ENCODE measurements at places on chromosomes 1 and 21. TPM values are rescaled to one million over a fixed set of nuclear protein-coding genes. Genes with fewer than 3 reads are reported as not detected.

DDR2 gene
- polyA plus RNA-seq, result 127 TPM

DNA sequence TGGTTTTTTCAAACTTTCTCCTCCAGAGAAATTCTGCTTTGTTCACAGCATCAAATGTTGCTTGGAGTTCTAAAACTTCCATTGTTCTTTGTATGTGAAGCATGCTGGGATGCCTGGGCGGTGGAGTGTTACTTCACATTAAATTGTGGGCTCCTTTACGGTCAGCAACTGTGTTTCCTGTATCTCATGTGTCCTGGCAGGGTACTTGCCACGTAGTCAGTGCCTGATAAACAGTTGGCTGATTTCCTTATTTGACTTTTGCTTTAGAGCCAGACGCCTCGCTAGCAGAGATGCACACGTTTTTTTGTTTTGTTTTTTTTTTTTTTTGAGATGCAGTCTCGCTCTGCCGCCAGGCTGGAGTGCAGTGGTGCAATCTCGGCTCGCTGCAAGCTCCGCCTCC, 96.7 kb downstream of the UCK2 start:
- H3K27ac ChIP-seq, result no peak overlapping the region
- DNase-seq, result no peak
- H3K27me3 ChIP-seq, result no peaks in the 10 kb centered on the region
- H3K4me1 ChIP-seq, result no peaks in the 10 kb centered on the region
- H3K36me3 ChIP-seq, result no peaks in the 10 kb centered on the region
- no peak overlapping the region for H3K4me3 ChIP-seq

KIAA0319L gene
- 26.5 TPM for polyA plus RNA-seq

GRCh38 chr1:204114606-204115005, 37.2 kb downstream of the ETNK2 start:
- H3K4me3 ChIP-seq, result no peak overlapping the region
- DNase-seq, result no peak
- H3K27me3 ChIP-seq, result no peaks in the 10 kb centered on the region
- H3K27ac ChIP-seq, result no peak overlapping the region
- no peaks in the 10 kb centered on the region for H3K36me3 ChIP-seq

KIF21B gene
- 1.7 TPM for polyA plus RNA-seq

- no peak overlapping the region for H3K27ac ChIP-seq
- H3K27me3 ChIP-seq, result peaks cover 7% of the 10 kb centered on the region
- no peak overlapping the region for H3K4me3 ChIP-seq
- DNase-seq, result no peak
Measured at GRCh38 chr1:17104782-17105181, 14.5 kb downstream of the PADI2 start.

APOBEC4 gene
- polyA plus RNA-seq, result not detected

- H3K27me3 ChIP-seq, result no peaks in the 10 kb centered on the region
- H3K27ac ChIP-seq, result no peak overlapping the region
Measured at GRCh38 chr1:203968761-203969160, 104.2 kb upstream of the SOX13 start.

- no peaks in the 10 kb centered on the region for H3K36me3 ChIP-seq
- H3K4me1 ChIP-seq, result peaks cover 24% of the 10 kb centered on the region
- no peak for DNase-seq
- H3K4me3 ChIP-seq, result no peak overlapping the region
- H3K27ac ChIP-seq, result no peak overlapping the region
Measured at GRCh38 chr1:23331713-23332112, 12.4 kb downstream of the HNRNPR start.

DNA sequence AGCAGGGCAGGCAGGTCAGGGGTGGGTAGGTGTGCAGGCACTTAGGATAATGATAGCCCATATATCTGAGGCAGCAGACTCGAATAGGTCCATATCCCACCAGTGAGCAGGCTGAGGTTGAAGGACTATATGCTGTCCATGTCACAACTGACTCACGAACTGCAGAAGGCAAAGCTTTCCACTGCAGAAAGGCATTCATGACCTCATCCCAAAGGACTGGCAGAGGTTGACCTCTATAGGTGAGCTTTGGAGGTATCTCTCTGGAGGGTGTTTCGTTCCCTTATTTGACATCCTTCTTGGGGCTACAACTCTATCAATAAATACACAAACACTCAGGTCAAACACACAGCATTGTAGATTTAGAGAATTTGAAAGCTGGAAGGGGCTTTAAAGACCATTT, 42.8 kb upstream of the MARK1 start:
- H3K4me3 ChIP-seq, result no peak overlapping the region
- H3K36me3 ChIP-seq, result no peaks in the 10 kb centered on the region
- H3K27me3 ChIP-seq, result peaks cover 3% of the 10 kb centered on the region
- no peak for DNase-seq

DNA sequence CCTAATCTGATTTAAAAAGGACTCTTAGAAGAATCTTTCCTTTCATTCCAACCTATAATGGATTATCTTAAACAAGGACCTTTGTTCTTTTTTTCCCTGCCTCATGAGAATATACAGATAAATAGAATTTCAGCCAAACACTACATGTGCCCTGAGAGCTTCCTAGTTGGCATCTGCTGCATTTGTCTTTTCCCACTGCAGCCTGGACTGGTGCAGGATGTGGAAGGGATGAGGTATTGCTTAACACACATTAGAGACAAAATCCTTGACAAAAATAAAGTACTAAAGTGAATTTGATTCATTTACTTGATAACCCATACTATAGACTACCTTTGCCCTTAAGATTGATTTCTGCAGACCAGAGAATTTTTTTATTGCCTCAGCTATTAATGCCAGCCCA, 59.5 kb downstream of the PALMD start:
- no peaks in the 10 kb centered on the region for H3K27me3 ChIP-seq
- H3K36me3 ChIP-seq, result no peaks in the 10 kb centered on the region
- no peak for DNase-seq
- H3K4me1 ChIP-seq, result peaks cover 22% of the 10 kb centered on the region

DNA sequence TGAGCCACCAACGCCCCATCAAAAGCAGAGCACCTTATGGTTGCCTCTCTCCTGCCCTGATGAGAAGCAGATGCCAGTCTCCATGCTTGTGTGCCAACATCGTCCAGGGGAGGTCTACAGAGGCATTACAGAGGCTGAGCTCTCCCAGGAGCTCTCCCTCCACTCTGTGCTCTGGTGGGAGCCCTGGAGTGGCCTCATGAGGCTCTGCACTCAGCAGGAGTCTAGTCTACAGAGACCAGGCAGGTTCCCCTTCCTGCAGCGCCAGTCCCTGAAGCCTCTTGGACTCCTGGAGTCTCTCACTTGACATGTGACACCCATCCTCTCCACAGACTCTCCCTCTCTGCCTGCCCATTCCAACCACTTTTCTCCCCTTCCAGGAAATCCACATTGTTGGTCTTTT, 3.4 kb downstream of the DCST1 start:
- H3K4me1 ChIP-seq, result no peaks in the 10 kb centered on the region
- H3K4me3 ChIP-seq, result no peak overlapping the region
- no peaks in the 10 kb centered on the region for H3K36me3 ChIP-seq

DNA sequence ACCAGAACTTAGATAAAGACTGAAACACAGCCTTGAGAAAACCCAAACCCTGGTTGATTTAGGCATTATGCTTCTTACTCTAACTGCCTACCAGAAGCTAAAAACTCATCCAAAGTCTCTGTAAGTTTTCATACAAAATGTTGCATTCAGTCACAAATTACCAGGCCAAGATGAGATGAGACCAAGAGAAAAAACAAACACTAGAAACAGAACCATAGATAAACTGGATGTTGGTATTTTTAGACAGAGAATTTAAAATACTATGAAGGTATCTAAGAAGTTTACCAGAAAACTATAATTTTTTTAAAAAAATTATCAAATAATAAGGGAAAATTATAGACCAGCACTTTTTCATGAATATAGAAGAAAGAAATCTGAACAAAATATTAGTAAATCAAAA, 180.5 kb downstream of the VPS13D start:
- H3K27me3 ChIP-seq, result no peaks in the 10 kb centered on the region
- peaks cover 8% of the 10 kb centered on the region for H3K4me1 ChIP-seq

GRCh38 chr1:75470448-75470847, 140.5 kb downstream of the SLC44A5 start:
- H3K36me3 ChIP-seq, result no peaks in the 10 kb centered on the region
- H3K27ac ChIP-seq, result no peak overlapping the region
- H3K4me3 ChIP-seq, result no peak overlapping the region

GRCh38 chr1:15714406-15715136, 21.5 kb upstream of the SLC25A34 start:
- no peak for DNase-seq
- peaks cover 38% of the 10 kb centered on the region for H3K36me3 ChIP-seq
- H3K27ac ChIP-seq, result peak overlapping the region; percentile 21
- H3K4me1 ChIP-seq, result peaks cover 18% of the 10 kb centered on the region

CD101 gene
- 1.8 TPM for polyA plus RNA-seq

GRCh38 chr1:107990606-107991005, 25.6 kb upstream of the VAV3 start:
- DNase-seq, result no peak
- H3K36me3 ChIP-seq, result no peaks in the 10 kb centered on the region
- no peaks in the 10 kb centered on the region for H3K27me3 ChIP-seq

GRCh38 chr1:24931468-24932231, 1.6 kb upstream of the RUNX3 start:
- H3K27ac ChIP-seq, result no peak overlapping the region
- H3K36me3 ChIP-seq, result no peaks in the 10 kb centered on the region
- H3K4me1 ChIP-seq, result peaks cover 6% of the 10 kb centered on the region
- no peak for DNase-seq

GRCh38 chr1:233368789-233369130, 41.2 kb downstream of the MAP3K21 start:
- no peak for DNase-seq
- H3K27me3 ChIP-seq, result no peaks in the 10 kb centered on the region
- peaks cover 26% of the 10 kb centered on the region for H3K4me1 ChIP-seq
- no peaks in the 10 kb centered on the region for H3K36me3 ChIP-seq

IL19 gene
- polyA plus RNA-seq, result not detected

DNA sequence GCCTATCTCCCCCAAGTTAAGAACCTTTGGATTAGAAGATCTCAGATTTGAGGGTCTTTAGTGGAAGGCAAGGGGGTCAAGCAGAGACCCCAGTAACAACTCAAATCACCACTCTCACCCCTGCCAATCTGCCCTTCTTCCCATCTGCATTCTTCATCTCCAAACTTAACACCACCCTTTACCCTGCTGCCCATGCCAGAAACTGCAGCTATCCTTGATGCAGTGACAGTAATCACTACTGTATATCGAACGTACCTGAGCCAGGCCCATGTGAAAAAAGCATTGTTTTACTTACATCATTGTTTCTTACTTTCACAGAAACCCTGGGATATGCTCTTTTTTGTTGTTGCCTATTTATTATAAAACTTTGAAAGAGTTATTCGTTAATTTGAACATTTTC, 26.5 kb downstream of the NSUN4 start:
- peaks cover 4% of the 10 kb centered on the region for H3K4me1 ChIP-seq
- no peaks in the 10 kb centered on the region for H3K27me3 ChIP-seq
- H3K27ac ChIP-seq, result no peak overlapping the region
- DNase-seq, result no peak
- no peak overlapping the region for H3K4me3 ChIP-seq
- H3K36me3 ChIP-seq, result peaks cover 24% of the 10 kb centered on the region

DNA sequence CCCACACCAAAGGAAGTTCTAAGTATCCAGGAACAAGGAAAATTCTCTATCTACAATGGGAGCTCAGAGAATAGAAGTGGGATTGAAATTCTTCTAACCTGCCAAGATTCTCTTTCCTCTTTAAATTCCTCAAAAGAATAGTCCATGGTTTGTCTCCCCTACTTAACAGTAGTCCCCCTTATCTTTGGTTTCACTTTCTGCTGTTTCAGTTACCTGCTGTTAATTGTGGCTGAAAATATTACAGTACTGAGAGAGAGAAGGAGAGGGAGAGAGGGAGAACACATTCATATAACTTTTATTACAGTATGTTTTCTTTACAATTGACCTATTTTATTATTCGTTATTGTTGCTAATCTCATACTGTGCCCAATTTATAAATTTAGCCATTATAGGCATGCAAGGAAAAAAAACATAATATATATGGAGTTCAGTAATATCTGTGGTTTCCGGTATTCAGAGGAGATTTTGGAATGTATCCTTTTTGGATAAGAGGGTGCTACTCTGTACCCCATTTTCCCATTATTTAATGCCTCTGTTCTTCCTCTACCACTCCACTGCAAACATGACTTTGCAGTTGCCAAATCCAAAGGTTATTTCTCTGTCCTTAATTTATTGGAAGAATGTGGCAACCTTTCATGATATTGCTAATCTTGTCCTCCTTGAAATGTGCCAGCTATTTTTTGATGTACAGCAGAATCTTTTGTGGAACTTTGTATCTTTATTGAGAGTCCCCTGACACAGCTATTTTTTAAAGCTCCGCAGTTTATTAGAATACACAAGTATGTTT, 68.0 kb downstream of the USP25 start:
- no peaks in the 10 kb centered on the region for H3K27me3 ChIP-seq
- DNase-seq, result no peak
- no peaks in the 10 kb centered on the region for H3K36me3 ChIP-seq
- H3K27ac ChIP-seq, result no peak overlapping the region
- H3K4me1 ChIP-seq, result peaks cover 16% of the 10 kb centered on the region

AMY2B gene
- polyA plus RNA-seq, result 7.9 TPM

DNA sequence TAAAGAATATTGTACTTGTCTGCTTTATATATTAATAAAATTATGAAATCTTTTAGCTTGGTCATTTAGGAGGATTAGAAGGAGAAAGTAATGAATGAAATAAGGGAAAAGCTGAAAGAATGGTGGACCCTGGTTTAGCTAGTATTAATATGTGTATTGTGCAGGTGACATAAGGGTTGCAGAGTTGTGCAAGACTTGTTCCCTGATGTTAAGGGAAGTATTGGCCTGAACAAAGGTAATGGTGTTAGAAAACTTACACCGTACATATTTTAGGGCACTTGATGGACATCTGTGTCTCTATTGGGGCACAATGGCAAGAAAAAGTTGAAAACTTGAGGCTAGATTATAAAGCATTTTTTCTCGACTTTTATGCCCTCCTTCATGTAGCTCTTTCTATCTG, 32.2 kb downstream of the SOAT1 start:
- no peak for DNase-seq
- H3K4me3 ChIP-seq, result no peak overlapping the region
- no peaks in the 10 kb centered on the region for H3K27me3 ChIP-seq
- H3K4me1 ChIP-seq, result peaks cover 45% of the 10 kb centered on the region
- H3K36me3 ChIP-seq, result peaks cover 5% of the 10 kb centered on the region

Data from adrenal gland (tissue), 19 donors.